ENCODE measurements at places on chromosomes 11 and 22.

DNA sequence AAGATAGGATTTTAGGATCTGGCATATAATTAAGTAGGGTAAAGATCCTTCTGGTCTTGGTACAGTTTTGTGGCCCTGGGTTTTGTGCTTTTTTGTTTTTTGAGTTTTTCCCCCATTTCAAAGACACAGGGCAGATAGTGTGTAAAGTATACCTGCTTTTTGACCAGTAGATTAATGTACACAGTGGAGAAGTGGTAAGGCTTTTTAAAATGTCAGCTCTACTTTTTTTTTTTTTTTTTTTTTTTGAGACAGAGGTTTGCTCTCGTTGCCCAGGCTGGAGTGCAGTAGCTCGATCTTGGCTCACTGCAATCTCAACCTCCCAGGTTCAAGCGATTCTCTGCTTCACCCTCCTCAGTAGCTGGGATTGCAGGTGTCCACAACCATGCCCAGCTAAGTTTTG is 4.0 kb downstream of the EP300 start:
- no peak for ATAC-seq

DNA sequence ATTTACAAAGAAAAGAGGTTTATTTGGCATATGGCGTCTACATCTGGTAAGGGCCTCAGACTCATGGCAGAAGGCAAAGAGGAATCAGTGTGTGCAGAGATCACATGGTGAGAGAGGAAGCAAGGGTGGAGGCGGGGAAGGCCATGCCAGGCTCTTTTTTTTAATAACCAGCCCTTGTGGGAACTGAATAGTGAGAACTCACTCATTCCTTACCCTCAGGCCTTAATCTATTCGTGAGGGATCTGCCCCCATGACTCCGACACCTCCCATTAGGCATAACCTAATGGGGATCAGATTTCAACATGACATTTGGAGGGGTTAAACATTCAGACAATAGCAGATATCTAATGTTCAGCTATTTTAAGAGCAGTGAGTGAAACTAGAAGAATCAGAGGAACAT is 55.7 kb downstream of the ATM start:
- no peak for ATAC-seq

DNA sequence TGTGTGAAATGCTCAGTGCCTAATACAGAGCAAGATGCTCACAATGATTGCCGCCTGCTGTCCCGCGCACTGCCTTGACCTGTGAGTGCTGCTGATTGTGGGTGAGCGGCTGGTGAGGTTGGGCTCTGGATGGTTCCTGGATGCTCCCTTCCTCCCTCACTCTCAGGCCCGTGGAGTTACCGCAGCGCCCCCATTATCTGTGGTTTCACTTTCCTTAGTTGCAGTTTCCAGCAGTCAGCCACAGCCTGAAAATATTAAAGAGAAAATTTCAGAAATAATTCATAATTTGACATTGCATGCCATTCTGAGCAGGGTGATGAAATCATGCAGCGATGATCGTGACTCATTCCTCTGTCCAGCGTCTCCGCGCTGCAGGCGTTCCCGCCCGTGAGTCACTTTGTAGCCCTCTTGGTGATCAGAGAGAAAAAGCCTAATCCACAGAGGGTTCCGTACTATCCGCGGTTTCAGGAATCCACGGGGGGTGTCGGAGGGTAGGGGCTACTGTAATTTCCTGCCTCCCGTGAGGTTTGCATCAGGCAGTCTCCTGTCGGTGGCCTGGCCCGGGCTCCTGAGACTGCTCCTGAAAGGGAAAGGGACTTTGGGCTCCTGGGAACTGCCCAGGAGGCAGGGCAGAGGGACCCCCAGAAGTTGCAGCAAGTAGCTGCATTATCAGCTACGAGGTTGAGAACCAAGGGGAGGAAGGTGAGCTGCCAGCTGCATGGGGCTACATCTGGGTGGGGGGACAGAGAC is 10.6 kb downstream of the RPL3 start:
- ATAC-seq = no peak

DNA sequence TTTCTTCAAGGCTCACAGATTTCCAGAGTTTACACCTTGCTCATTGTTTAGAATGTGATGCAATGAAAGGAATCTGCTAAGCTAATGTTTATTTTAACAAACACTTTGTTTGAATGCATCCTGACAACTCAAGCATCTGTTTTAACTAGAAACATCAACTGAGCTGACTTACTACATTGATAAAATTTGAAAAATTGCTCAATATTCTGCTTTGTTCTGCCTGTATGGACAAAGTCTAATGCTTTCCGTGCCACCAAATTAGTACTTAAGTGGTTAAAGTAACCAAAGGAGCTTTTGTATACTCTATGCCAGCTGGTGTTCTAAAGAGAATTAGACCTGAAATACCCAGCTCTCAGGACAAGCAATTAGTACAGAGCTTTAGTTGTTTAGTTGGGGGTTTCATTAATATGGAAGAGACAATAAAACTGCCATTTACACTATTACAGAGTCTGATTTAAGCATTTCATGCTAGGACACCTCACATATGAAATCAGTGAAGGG is 105.2 kb downstream of the MAML2 start:
- ATAC-seq = no peak

- ATAC-seq = no peak
These were observed 4.0 kb upstream of the PRDM11 start for GRCh38 chr11:45142241-45143055.

DNA sequence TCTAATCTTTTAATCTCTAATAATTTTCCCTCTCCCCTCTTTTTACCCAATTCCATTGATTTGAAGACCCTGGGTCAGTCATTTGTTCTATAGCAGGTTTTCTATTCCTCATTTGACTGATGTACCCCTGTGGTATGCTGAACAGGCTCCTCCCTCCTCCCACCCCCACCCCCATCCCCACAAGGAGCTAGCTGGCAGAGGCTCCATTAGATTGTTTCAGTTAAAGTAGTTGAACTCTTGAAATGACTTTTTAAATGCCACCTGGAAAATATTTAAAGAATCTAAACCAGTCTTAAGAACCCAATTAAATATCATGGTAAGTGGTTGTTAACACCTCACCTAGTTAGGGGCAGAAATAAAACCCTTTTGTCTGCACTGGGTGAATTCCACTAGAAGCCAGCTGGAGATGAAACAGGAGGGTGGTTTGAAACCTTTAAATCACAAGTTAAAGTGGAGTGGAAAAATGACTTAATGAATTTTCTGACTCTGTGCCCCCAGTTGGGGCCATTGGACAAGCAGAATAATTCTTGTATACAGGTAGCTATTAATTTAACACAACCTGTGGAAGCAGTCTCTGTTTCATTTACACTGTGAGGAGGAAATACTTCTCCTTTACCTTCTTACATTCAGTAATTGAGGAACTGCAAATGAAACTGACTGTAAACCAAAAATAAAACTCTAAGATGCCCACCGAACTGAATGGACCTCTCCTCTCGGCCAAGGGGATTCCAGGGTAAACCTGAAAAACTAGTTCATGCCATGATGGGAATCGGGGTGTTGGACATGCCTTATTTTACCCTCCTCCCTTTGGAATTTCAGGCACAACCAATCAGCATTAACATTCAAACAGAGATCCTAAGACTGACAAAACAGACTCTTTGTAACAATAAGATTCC is 30.7 kb downstream of the PRR5L start:
- peak; percentile 84 for ATAC-seq

DNA sequence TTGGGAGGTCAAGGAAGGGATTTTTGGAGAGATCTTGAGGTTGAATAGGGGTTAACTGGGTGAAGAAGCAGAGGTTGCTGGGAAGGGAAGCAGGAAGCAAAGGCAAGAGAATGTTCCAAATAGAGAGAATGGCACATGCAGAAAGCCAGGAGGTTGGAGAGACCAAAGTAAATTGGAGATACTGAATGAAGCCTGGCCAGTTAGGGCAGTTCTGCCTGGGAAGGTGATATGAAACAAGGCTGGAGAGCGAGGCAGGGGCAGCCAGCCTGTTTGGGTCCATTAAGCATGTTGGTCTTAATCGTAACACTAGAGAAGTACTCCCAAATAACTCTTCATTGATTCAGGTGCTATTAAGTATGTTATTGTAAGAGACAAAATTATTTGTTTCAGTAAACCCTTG is 48.2 kb downstream of the ZNF143 start:
- ATAC-seq = no peak

GRCh38 chr11:121071846-121072450 is 29.1 kb upstream of the TECTA start:
- ATAC-seq = no peak

GRCh38 chr11:94533696-94534630 is 9.8 kb upstream of the FUT4 start:
- no peak for ATAC-seq

DNA sequence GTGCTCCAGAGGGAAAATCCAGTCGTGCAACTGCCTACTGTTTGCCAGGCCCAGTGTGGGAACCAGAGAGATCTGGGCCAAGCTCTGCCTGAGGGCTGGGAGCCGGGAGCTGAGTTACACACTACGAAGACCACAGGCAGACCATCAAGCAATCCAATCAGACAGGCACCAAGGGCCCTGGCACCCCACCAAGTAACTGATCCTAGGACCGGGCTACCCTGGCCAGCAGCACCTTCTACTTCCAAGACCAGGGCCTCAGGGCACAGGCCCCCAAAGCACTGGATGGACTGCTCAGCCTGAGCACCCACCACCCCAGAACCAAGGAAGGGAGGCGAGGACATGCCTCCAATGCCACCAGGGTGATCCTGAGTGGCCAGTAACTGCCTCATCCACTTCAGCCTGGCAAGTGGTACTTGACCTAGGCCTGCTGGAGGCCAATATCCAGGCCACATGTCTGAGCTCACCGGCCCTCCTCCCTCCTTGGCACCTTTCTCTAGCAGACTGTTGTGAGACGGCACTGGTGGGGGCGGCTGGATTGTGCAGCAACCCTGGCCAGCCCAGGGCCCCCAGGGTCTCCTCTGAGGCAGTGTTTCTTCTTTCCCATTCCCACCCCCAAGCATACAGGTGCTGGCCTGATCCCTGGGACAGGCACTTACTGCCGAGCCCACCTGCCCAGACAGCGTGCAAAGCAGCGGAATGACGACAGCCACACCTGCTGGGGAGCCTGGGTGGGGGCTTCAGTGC is 20.7 kb upstream of the ARFGAP3 start:
- no peak for ATAC-seq

GRCh38 chr11:103499710-103500340 is 390.6 kb downstream of the DYNC2H1 start:
- no peak for ATAC-seq

GRCh38 chr22:20424568-20424931 is 13.1 kb downstream of the SCARF2 start:
- ATAC-seq = no peak

DNA sequence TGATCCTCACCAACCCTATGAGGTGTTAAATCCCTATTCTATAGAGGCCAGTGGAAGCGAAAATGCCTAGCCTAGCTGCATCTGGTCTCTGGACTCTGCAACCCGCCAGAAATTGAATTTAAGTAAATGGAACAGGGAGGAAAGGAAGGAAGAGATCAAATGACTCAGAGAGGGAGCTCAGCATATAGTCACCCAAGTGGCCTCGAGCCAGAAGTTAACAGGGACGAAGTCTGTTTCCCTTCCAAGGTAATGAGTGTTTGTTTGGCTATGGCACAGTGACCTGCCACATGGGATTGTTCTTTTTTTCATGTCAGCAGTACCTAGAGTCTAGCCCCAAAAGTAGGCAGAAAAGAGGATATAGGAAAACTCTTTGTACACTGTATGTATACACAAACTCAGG is 66.3 kb downstream of the PAK1 start:
- ATAC-seq = no peak

- no peak for ATAC-seq
These were observed 59.6 kb upstream of the THY1 start for GRCh38 chr11:119482521-119483011.

DNA sequence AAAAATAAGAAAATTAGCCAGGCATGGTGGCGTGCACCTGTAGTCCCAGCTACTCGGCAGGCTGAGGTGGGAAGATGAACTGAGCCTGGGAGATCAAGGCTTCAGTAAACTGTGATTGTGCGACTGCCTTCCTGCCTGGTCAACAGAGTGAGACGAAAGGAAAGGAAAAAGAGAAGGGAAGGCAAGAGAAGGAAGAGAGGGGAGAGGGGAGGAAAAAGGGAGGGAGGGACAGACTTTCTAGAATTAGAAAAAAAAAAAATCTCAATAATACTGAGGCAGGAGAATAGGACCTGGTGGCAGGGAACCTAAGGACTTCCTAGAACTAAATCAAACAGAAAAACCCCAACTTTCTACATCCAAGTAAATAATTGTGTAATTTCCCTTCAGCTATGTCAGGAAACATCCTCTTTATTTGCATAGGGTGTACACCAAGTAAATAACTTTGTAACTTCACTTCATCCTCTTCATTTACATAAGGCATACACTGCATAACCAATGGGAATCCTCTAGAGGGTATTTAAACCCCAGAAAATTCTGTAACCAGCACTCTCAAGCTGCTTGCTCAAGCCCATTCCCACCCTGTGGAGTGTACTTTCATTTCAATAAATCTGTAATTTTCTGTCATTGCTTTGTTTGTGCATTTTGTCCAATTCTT is 8.7 kb downstream of the SBF2 start:
- ATAC-seq = no peak

- no peak for ATAC-seq
These were observed 82.3 kb downstream of the C11orf91 start for GRCh38 chr11:33618351-33618710.

- no peak for ATAC-seq
These were observed 203.4 kb downstream of the CADM1 start for GRCh38 chr11:115300660-115301428.

GRCh38 chr11:79249295-79249993 is 191.4 kb downstream of the TENM4 start:
- ATAC-seq = no peak

GRCh38 chr11:121671283-121672168 is 218.8 kb upstream of the SORL1-AS1 start:
- ATAC-seq = no peak

GRCh38 chr11:70100280-70100603 is 22.1 kb downstream of the ANO1 start:
- ATAC-seq = no peak

GRCh38 chr11:11604370-11604990 is 17.3 kb downstream of the GALNT18 start:
- ATAC-seq = no peak

- ATAC-seq = peak; percentile 69
These were observed 48.1 kb downstream of the CYTH4 start for GRCh38 chr22:37330200-37331033.

DNA sequence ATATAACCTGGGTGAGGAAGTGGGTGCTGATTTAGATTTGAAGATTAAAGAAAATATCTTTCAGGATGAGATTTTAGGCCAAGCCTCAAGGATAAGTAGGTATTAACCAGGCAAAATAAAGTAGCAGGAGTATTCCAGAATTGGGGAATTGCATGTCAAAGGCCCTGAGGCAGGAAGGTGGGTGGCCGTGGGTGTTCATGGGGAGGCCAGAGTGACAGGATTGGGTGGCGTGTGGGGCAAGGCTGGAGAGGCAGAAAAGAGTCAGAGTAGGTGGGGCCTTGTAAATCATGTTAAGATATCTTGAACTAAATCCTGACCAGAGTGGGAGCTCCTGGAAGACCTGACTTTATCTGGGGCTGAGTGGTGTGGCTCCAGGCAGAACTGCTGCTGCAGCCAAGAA is 19.7 kb upstream of the WT1 start:
- ATAC-seq = no peak

DNA sequence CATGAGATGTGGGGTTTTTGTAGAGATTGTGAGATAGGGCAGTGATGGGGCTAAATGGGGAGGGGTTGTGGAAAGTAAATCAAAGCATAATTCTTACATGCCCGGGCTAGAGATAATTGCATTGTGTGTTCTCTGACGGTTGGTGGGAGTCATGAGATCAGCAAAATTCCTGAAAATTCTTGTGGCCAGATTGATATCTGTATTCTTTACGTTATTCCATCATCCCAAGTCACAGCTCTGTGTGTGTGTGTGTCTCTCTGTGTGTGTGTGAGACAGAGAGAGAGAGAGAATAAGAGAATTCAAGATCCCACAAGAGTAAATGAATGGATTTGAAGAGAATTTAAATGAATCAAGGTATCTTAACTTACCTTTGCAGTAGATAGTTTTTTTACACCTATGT is 138.6 kb upstream of the ARHGAP20 start:
- no peak for ATAC-seq
